ENCODE measurements at places on chromosomes 3 and 15.

DNA sequence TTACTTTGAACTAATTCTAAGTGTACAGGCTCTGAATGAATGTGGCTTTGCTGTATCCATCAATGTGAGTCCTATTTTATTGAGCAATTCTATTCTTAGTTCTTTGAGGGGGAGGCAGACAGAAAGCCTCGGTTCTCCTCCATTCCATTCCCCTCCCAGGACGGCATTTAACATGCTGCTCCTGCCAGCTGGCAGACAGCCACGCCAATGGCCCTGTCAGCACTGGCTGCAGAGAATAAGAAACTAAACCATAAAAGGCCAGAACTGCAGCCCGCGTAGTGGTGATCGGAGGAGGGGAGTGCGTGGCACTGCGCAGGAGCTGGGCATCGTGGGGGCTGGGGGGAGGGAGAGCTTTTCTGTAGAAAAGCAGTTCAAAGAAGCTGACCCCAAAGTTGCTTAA is 76.0 kb upstream of the HACD2 start:
- no peak for DNase-seq

GRCh38 chr15:29770796-29771195 is 51.5 kb downstream of the TJP1 start:
- DNase-seq, result no peak

- DNase-seq, result peak; percentile 63
Measured at GRCh38 chr15:63839722-63840121, 6.0 kb upstream of the HERC1 start.

DNA sequence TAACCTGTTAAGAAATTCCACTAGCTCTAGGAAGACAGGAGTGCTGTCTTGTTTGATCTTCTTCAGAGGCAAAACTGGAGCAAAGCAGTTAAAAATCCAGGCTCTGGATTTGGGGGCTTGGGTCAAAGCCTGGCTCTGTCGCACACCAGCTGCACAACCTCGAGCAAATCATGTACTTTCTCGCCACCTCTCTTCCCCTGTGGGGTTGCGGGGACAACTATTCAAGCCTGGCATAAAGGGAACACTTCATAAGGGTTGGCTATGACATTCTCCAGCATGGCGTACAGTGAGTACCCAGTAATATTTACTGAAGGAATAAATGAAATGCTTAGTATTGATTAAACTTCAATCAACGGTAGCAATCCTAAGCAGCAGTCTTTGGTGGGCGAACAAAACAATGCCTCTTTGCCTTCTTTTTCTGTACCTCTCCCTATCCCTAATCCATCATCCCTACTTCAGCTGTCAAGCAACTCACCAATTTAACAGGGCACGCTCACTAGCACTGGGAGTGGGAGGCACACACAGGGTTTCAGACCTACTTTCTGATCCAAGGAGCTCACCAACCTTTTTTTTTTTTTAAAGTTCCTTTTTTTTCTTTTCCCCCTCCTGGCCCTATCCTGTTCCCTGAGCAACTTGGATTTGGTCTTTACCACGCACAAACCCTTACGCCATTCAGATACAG is 33.0 kb downstream of the GNB5 start:
- no peak for DNase-seq

GRCh38 chr15:39511916-39512260 is 69.0 kb upstream of the THBS1 start:
- DNase-seq, result no peak

- DNase-seq, result no peak
Measured at GRCh38 chr3:22728406-22728805, 474.7 kb upstream of the UBE2E2 start.

- no peak for DNase-seq
Measured at GRCh38 chr15:67043939-67044771, 21.2 kb upstream of the SMAD3 start.

GRCh38 chr3:21310161-21310560 is 440.8 kb downstream of the ZNF385D start:
- no peak for DNase-seq

- peak; percentile 49 for DNase-seq
Measured at GRCh38 chr15:25439369-25439836, 579 bp upstream of the UBE3A start.

- DNase-seq, result no peak
Measured at GRCh38 chr15:68330416-68330815, 52.9 kb downstream of the FEM1B start.

GRCh38 chr3:103169289-103169688 is 734.5 kb downstream of the ZPLD1 start:
- DNase-seq, result no peak

GRCh38 chr3:143605233-143605950 is 242.9 kb downstream of the SLC9A9 start:
- DNase-seq, result no peak

DNA sequence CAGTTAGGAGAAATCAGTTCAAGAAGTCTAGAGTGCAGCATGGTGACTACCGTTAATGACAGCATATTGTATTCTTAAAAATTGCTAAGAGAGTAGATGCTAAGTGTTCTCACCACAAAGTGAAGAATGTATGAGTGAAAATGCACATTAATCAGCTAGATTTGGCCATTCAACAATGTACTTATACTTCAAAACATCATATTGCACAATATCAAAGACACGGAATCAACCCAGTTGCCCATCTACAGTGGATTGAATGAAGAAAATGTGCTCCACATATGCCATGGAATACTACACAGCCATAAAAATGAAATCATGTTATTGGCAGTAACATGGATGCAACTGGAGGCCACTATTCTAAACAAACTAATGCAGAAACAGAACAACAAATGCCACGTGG is 119.9 kb upstream of the NDN start:
- no peak for DNase-seq

- no peak for DNase-seq
Measured at GRCh38 chr3:123372686-123373473, 76.0 kb downstream of the ADCY5 start.

DNA sequence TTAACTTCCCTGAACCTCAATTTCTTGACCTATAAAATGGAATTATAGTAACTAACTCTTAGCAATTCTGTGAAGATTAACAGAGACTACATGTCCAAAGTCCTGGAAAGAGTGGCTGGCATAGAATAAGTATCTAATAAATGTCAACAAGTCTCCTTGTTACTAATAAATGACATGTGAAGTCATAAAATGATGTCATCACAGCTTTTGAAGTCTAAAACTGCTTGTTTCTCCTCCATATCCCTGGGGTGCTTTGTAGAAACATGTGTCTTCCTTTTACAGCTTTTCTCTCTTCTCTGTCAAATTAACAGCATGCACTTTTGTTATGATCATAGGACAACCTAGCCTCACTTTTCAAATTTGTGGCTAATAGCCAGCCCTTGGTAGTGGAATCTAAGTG is 510.2 kb downstream of the NTRK3 start:
- DNase-seq, result no peak

DNA sequence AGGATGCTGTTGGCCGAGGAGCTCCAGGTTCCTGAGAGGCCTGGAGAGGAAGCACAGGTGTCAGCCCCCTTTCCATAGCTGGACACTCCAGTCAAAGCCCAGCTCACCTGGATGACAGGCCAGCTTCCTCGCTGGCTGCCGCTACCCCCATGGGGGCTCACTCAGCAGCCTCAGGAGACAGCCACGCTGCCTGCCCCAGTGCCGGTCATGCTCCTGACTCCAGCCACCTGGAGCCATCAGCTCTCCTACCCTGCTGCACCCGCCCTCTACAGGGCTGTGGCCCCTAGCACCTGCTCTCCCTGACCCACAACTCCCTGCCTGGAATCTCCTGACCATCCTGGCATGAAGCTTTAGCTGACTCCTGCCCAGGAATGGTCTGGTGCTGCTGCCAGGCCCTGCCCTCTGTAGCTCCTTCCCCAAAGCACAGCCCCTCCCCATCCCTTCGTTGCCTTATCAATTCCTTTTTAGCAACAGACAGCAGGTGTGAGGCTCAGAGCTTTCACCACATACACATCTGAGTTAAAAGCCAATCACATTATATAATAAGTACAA is 94.2 kb downstream of the NUP210 start:
- DNase-seq, result no peak

- peak; percentile 80 for DNase-seq
Measured at GRCh38 chr15:92082006-92082843, 228.7 kb downstream of the SLCO3A1 start.

- no peak for DNase-seq
Measured at GRCh38 chr3:134276086-134276485, 25.4 kb upstream of the RYK start.

- DNase-seq, result no peak
Measured at GRCh38 chr3:8644748-8645390, at the start of gene SSUH2. Gene SSUH2 (minus strand): TSS chr3:8644798. CDS start chr3:8644758, 40 bp downstream.

DNA sequence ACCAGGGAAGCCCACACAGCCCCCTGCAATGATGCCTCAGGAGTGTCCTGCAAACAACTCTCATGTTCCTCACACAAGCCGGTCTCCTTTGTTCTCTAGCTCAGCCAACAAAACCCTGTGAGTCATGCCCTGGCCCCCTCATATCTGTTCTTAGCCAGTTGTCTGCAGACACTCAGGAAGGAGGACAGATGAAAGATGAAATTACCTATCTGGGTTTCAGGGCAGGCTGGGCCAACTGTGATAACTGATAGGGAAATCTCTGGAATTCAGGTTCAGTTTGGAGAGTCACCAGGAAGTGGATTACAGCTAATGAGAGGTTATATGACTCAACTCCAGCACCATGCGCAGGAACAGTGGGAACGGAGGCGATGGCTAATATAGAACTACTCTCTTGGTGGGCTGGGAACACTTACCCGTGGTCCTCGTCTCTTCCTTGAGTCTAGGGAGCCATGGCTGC is 352.0 kb upstream of the ADAMTS9 start:
- DNase-seq, result no peak

GRCh38 chr3:16090706-16091105 is 83.8 kb upstream of the GALNT15 start:
- DNase-seq, result no peak

- DNase-seq, result no peak
Measured at GRCh38 chr3:108822123-108822897, at the start of gene TRAT1. Gene TRAT1 (plus strand): TSS chr3:108822786. CDS start chr3:108822928, 142 bp downstream.

- no peak for DNase-seq
Measured at GRCh38 chr3:134251731-134252391, 1.2 kb upstream of the RYK start.

GRCh38 chr3:195822131-195822696 is 10.5 kb upstream of the MUC4 start:
- DNase-seq, result no peak

GRCh38 chr15:41437448-41437847 is 20.6 kb downstream of the RTF1 start:
- DNase-seq, result no peak

DNA sequence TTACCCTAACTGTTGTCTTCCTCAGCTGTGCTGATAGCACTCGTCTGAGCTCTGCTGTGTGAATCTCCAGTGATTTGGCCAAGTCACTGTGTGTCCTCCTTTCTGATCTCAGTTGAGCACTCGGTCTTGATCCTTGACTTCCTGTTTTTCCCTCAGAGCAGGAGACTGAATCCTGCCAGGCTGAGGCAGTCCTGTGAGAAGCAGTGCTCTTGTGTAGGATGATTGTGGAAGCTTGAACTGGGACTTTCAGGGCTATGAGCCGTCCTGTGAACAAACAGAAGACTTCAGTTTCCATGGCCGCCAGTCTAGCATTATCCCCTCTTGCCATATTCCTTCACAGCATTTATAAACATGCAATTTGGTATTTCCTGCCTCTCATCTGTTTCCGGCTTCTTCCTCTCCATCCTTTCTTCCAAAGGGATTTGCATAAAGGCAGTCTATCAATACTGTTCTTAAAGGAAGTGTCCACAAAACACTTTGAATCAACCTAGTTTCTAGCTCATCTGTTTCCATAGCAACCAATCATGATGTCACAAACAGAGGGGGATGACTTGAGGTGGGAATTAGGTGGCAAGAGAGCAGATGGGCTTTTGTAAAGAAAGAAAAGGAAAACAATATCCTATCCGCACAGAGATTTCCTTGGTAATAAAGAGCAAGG is 237.2 kb downstream of the AGBL1 start:
- DNase-seq, result no peak

- peak; percentile 71 for DNase-seq
Measured at GRCh38 chr3:152200476-152201420, 68.0 kb upstream of the MBNL1 start.

DNA sequence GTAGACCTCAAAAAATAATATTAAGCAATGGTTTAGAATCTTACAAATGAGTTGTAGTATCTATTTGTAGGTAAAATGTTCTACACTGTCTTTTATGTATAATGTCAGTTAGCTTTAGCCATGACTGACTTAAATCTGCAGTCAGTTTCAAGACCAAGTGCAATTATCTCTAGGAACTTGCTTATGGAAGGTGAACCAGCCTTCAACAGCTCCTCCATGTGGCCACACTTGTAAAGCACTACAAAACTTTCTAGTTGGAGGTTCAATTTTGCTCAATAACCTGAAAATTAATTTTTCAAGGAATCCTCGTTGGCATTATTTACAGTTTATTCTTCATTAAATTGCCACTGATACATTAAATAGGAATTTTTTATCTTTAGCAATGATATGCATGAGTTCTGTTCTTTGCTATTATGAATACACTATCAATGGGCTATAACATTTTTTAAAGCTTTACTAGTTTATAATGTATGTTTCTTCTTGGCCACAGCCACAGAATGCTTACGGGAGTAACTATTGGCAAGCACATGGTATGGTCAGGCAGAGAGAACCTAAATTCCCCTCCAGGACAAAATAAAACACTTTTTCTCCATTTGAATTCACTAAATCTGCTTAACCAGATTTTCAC is 315.3 kb upstream of the UBE2E2 start:
- peak; percentile 66 for DNase-seq

- no peak for DNase-seq
Measured at GRCh38 chr3:195003893-195004289, 267.1 kb downstream of the XXYLT1 start.

DNA sequence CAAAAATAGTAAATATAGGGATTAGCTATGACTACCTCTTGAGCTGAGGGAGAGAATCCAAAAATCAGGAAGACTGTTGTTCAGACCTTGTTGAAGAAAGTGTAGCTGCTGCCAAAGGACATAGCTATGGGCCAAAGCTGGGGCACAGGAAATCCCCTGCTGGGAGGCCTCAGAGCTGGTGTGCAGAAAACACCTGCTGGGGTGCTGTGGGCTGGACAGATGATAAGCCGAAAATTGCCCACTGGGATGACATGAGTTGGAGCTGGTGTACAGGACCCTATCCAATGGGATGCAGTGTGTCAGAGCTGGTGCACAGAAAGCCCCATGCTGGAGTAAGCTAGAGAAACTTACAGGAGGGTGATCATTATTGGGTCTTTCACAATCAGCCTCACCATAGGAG is 121.9 kb downstream of the NEO1 start:
- DNase-seq, result no peak

GRCh38 chr3:81452418-81452817 is 309.0 kb downstream of the GBE1 start:
- DNase-seq, result no peak

GRCh38 chr3:149501524-149501923 is 27.0 kb downstream of the TM4SF4 start:
- no peak for DNase-seq

GRCh38 chr3:114442246-114442645 is 148.4 kb downstream of the TIGIT start:
- DNase-seq, result no peak
